NCI-H187 treated with DMSO at 0.1 percent for 48 hours (cell line): ENCODE measurements at places on chromosomes 4 and X.

GRCh38 chr4:182858711-182859110 is 58.5 kb downstream of the DCTD start:
- no peak for DNase-seq

DNA sequence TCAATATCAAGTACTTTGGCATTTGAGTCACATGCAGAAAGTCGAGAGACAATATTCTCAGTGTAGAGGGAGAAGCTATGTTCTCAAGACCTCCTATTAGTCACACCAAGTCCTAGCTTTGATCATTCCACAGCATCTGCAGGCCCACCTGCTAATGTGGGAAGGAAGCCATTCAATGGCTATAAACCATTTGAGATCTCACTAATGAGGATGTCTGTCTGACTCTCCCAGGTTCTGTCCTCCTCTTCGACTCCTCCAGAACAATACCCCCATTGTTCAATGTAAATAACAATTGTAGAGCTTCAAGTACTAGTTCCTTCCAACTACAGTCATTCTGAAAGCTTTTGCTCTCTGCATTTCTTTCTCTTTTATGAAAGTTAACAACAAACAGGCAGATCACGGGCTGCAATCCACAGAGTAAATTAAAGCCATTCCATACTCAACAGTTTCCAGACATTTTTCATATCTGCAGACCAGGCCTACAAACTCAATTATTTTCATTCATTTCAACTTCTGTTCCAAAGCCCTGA is 140.2 kb upstream of the EDNRA start:
- DNase-seq = no peak

- no peak for DNase-seq
These were observed 179.7 kb upstream of the PRPS2 start for GRCh38 chrX:12611471-12611870.

- no peak for DNase-seq
These were observed 315.8 kb downstream of the RPA4 start for GRCh38 chrX:97199501-97199900.

DNA sequence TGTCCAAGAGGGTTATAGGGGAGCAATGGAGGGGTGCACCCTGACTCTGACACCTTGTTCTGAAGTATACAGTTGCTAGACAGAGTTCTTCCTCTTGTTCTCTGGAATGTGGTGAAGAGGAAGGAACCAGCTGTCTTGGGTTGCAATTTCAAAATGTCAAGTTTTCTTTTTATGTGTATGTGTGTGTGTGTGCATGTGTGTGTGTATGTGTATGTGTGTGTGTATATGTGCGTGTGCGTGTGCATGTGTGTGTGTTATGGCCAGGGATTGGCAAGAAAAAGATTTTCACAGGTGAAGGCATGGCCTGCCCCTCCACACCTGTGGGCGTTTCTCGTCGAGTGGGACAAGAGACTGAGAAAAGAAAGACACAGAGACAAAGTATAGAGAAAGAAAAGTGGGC is 81.6 kb upstream of the ADGRA3 start:
- no peak for DNase-seq
